Mesenchymal stem cell (in vitro differentiated cells and primary cell): ENCODE measurements at places on chromosomes 7 and 10.
A peak's percentile ranks its signal among the peaks of the same experiment; 100 is the strongest.

GRCh38 chr7:29247224-29247962 is 52.8 kb downstream of the CHN2 start:
- no peak for DNase-seq

DNA sequence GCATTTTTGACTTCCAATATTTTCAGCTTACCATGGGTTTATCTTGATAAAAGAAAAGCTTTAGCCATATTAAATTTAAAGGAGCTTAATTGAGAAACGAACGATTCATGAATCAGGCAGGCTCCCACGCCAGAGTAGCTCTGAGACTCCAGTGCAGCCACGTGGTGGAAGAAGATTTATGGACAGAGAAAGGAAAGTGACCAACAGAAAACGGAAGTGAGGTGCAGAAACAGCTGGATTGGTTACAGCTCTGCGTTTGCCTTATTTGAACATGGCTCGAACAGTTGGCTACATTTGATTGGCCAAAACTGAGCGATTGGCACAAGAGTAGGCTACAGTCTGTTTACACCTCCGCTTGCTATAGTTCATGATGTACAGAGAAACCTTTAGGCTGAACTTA is 395.4 kb downstream of the GATA3 start:
- no peak for DNase-seq

GRCh38 chr10:80771902-80772555 is 234.3 kb downstream of the SH2D4B start:
- DNase-seq: no peak

DNA sequence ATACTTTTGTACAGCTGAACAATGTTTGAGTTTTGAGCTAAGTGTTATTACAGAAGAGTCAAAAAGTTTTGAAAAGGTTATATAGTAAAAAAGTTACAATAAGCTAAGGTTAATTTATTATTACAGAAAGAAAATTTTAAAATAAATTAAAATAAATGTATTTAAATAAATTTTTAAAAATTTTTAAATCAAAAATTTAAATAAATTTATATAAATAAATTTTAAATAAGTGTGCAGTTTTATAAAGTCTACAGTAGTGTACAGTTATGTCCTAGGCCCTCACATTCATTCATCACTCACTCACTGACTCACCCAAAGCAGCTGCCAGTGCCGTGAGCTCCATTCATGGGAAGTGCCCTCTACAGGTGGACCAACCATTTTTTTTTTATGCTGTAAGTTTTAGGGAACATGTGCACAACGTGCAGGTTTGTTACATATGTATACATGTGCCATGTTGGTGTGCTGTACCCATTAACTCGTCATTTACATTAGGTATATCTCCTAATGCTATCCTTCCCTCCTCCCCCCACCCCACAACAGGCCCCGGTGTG is 462.9 kb upstream of the ZMIZ1 start:
- no peak for DNase-seq

GRCh38 chr10:98997596-98997995 is 238.1 kb downstream of the HPSE2 start:
- no peak for DNase-seq

DNA sequence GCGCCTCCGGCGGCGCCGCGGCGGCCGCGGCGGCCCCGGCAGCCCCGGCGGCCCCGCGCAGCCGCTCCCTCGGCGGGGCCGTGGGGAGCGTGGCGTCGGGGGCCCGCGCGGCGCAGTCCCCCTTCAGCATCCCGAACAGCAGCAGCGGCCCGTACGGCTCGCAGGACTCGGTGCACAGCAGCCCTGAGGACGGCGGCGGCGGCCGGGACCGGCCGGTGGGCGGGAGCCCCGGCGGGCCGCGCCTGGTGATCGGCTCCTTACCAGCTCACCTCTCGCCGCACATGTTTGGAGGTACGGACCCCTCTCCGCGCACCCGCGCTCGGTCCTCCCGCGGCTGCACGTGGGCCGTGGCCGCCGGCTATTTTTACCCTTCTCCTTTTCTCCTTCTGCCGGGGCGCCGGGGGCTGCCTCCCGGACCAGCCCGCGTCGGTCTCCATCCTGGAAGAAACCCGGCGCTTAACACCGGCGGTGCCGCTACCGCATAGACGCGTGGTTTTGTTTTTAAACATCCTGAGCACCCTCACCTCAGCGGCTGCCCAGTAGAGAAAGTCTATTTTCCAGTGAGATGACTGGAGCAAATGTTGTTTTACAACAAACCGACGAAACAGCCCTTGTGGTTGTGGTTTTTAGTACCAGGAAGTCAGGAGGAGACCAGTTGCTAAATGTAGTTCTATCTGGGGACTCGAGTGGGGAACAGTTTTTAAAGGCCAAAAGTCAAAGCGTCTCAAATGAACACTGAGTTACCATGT is 1.3 kb downstream of the ZNRF2 start:
- peak; percentile 68 for DNase-seq

DNA sequence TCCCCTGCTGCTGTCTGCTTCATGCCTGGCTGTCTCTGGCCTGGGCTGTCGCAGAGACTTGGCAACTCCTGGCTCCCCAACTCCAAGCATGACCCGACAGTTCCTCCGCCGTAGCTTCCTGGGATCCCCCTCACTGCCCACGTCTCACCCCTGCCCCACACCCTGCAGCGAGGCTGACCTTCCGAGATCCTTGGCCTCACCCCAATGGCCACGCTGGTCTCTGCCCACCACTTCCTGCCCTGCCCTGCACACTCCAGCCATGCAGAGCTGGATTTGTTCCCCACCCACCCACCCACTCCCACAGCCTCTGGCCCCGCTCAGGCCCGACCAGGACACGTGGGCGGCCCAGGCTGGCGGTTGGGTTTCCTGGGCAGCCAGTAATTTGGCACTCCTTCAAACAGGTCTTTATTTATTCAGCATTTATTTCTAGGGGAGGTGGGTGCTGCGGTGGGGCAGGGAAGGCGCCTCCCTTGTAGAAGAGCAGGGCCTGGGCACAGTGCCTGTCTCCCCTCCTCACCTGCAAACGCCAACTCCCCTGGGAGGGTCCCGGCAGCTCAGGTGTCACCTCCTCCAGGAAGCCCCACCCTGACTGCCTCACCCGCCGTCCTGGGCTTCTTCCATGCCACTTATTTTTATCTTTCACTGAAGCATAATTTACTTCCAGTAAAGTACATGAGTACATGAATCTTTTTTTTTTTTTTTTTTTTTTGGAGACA is 25.5 kb downstream of the GTF2IRD1 start:
- DNase-seq: no peak

- no peak for DNase-seq
Observed at GRCh38 chr7:129014501-129015101, 40.3 kb downstream of the TNPO3 start.
